ENCODE measurements at places on chromosomes 5 and 9.

GRCh38 chr5:154190595-154191304 is at the start of gene GALNT10:
Gene GALNT10, plus strand, starts transcription at chr5:154190733. Its CDS starts 134 bp downstream, at chr5:154190867.
- no peak for DNase-seq

DNA sequence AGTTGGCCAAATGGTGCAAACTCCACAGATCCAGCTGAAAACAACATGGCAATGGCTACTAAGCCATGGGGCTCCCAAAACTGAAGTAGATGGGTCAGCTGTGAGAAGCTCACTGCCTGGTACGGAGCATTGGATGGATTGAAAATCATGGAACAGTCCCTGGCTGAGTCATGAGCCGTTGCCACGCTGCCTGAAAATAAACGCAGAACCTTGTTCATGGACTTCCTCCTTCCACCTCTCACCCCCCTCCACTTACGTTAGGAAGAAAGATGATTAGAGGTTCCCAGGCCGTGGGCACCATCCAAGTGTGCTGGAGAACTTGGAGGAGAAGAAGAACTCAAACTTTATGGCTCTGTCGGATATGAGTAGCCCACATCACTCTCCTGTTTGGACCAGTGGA is 6.8 kb upstream of the DIPK1B start:
- no peak for DNase-seq

- DNase-seq: no peak
Observed at GRCh38 chr5:10800852-10801251, 39.8 kb upstream of the DAP start.

- DNase-seq: no peak
Observed at GRCh38 chr9:34653151-34654072, 1.4 kb downstream of the IL11RA start.

Measured in GM04504 (cell line).